ENCODE measurements at places on chromosomes 11 and 22.

DNA sequence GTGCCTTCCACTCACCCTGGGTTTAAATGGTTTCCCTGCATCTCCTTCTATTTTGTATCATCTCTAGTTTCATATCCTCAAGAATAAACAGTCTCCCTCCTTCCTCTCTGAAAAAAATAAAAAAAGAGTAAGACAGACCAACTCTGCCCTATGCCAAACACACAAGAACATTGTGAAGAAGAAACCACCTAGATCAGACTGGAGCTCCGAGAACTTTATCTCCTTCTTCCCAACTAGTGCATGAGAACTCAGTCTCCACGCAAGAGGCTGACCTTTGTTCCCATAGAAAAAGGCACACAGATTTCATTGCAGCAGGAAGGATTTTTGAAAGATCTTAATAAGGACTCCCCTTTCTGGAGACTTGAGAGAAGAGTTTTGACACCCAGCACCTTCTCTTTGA, 8.7 kb upstream of the PEX26 start:
- no peak for DNase-seq

DNA sequence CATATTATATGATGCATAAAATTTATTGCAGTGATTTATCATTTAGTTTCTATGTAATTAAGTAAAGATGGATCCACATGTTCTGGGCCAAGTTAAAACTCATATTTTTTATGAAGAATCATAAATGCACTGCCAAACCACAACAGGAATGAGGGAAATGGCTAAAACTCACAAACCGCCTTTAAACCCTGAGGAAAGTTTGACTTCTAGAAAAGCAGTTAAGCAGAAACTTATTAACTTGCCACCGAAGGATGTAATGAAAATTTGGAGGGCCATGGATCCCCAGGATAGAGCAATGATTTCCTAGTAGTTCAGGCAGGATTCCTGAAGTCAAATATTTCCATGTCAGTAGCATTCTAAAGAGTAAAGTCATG, 218.3 kb upstream of the CTSC start:
- no peak for DNase-seq

- no peak for DNase-seq
Observed at GRCh38 chr11:67116758-67117105, 2.3 kb upstream of the KDM2A start.

DNA sequence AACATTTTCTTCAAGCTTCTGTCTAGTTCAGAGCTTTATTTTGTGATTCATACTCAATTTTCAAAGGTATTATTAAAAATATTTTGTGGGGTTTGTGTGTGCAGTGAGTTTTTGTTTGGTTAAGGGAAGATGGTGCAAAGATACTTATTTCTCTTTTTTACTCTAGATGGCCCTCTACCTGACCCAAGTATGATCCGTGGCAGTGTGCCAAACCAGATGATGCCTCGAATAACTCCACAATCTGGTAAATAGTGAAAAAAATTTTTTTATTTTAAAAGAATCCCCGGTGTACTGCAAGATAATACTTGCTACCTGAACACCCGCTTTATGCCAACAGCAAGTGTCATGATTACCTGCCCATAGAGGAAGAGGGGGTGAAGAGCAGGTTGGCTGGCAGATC, 54.2 kb downstream of the EP300 start:
- no peak for DNase-seq

DNA sequence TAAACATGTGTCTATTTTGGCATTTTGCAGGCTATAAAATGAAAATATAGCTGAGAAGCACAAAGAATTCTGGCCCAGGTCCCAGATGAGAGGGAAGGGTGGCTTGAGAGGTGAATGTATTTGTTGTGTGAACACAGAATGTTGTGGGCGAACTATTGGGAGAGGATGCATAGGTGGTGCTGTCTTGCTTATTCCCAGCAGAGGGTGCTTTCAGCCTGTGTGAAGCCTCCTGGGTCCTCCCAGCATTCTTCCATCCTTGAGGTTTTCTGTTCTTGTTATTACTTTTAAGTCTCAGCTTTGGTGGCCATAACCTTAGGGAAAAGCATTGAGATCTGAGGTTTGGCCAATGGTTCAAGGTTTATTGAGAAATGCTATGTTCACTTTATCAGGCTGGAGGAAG, 108.7 kb upstream of the SNX19 start:
- peak; percentile 19 for DNase-seq

DNA sequence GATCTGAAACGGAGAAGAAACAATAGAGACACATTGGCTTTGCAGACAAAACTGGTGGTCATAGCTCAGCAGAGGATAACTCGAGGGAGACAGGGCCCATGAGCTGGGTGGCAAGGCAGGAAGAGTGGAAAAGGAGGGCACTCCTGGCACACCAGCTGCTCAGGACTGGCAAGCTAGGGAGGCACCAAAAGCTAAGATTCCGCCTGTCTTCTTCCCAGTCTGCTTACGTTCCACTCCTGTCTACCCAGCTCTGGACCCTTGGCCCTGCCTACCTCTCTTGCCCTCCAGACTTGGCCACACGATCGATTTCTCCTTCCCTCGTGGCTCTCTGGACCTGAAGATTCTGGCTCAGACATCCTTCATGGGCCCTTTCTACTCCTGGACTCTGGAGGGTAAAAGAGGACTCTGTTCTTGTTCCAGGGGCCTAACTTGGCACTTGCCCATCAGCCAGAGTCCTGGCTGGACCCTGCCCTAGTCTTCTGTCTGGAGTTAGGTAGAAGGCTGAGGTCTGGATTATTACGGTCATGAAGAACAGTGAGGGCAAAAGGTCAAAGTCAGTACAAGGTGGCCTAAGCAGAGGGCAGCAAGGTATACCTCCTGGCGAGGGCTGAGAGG, 115.2 kb upstream of the PITPNB start:
- DNase-seq = no peak

GRCh38 chr11:39724404-39724803, 1735.0 kb downstream of the LRRC4C start:
- no peak for DNase-seq

GRCh38 chr11:73184953-73185671, 33.0 kb upstream of the P2RY2 start:
- peak; percentile 69 for DNase-seq

- no peak for DNase-seq
Observed at GRCh38 chr22:38967451-38968450, 10.3 kb downstream of the APOBEC3A start.

DNA sequence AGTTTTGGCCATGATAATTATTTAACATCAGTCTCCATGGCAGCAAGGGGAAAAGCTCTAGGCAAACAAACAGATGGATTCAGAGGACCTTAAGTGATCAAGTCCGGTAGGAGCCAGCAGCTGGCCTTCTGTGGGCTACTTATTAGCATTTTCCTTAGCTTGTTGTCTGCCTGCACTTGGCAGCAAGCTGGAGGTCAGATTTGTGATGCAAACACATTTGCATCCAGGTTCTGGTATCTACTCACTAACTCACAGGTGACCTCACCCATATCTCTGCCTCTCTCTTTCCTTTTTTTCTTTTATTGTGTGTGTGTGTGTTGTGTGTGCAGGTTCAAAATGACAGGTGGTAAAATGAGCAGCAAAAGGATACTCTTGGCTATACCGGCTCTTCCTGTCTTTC, 32.3 kb downstream of the ARHGAP42 start:
- DNase-seq = no peak

- DNase-seq = no peak
Observed at GRCh38 chr11:57469268-57469667, 8.9 kb downstream of the RTN4RL2 start.

DNA sequence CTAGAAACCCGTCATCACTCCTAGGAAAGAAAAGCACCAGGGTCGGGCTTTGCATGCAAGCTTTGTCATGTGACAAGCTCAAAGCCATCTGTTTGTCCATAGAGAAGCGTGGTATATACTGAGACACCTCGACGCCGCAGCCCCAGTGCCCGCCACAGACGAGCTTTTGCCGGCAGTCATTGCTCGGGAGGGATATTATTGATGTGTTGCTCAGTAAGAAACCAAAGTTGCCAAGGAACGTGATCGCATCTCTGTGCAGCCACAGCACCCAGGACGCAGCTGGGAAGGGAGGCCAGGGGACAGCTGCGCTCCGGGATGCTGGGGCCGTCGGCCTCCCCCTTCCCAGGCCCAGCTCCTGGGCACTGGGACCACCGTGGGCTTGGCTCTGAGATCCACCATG, 89.5 kb upstream of the KCNQ1OT1 start:
- no peak for DNase-seq

DNA sequence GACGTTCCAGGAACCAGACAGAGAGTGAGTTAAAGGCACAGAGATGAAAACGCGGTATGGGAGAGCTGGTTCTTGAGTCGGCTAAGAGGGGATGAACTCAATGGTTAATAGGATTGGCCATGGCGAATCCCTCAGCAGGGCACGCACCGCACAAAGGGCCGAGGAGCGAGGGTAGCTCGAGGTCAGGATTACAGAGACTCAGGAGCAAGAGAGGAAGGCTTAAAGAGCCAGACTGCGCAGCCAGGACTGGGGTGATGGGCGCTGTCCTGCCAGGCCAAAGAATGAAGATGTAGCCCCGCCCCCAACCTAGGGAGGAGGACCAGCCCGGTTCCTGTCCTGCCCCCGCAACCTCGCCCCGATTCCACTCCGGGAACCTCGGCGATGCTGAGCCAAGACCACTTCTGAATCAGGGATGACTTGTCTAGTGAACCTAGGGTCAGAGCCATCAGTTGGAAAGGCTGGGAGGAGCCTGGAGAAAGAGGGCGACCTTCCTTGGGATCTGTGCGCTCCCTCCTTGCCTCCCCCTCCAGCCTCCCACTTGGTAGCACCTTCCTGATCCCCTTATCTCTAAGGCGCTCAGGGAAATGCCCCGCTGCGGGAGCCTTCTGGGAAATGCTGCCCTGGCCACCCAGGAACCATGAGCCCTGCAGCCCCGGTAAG, at the start of gene PLEKHB1:
Gene PLEKHB1 (plus strand): TSS at position 610 of the 660 bp plus-strand sequence. CDS start 28 bp downstream, at position 638.
- DNase-seq = no peak

DNA sequence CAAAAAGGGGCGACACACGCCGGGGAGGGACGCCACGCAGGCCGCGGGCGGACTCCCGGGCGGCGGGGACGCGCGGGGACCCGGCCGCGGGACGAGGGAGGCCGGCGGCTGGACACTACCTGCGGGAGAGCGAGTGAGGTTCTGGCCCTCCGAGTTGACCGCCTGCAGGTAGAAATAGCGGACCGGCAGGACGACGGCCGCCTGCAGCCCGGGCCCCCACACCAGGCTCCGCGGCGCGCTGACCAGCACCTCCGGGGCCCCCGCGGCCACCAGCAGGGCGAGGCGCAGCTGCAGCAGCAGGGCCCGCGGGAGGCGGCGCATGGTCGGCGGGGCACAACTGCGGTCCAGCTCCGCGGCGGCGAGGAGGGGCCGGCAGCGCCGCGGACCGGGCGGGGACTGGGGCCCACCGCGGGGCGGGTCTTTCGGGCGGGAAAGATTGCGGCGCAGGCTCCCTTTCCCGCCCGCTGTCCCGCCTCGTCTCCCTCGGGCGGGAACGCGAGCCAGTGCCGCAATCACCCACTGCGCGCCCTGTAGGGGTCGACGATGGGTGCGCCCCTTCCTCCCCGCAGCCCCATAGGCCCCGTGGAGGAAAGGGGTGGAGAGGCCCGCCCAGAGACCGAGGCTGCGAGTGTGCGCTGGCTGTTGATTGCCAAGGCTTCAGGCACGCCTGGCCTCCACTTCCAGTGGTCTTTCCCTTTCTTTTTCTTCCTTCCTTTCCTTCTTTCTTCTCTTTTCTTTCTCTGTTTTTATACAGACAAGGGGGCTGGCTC, at the start of gene POGLUT3:
Gene POGLUT3 (minus strand): TSS at position 339 of the 770 bp plus-strand sequence. CDS start 18 bp downstream, at position 321.
- DNase-seq = peak; percentile 72

DNA sequence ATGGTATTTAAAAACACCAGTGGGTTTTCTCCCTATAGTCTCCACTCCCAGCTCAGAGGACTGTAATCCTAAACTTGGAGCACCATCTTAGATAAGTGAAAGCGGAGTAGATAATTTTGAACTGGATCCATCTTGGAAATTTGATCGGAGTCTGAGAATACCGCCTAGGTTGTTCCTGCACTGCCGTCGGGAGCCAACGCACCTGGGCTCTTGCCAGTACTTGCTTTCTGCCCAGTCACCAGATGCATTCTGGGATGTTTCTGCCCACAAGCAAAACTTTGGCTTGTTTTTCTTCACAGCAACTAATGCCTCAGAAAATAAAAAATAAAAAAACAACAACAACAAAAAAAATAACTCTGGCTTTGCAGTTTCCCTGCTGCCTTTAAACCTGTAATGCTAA, 113.0 kb upstream of the MTMR2 start:
- DNase-seq = peak; percentile 16

DNA sequence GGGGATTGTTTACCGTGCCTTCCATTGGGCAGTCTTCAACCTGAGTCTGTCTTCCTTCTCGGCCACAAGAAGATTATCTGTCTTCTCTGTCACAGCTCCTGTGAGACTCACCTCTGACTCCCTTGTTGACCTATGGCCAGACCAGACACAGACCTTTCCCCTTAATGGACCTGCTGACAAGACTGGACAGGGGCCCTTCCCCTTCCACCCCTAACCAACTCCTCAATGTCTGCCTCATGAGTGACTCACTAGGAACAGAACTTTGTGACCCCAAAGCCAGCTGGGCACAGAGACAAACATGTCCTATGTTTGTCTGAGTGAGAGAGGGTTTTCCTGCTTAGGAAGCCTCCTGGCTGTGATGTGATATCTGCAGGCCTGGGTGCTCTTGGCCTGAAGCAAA, 405.0 kb downstream of the BRD1 start:
- DNase-seq = no peak

- DNase-seq = no peak
Observed at GRCh38 chr11:95688501-95689222, 100.9 kb downstream of the FAM76B start.

DNA sequence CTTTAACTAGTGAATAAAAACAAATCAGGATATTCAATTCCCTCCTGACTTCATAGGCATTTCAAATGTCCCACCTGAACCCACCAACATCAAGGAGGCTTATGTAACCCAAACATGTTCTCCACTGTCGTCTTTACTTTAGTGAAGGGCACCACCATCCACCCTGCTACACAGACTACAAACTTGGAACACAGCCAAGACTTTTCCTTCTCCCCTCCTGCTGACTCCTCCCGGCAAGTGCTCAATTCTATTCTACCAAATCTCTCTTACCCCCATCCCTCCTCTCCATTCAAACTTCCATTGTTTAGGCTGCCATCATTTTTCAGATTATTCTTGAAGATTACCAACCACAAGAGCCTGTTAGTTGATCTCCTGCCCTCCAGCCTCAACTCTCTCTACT, 24.3 kb downstream of the SAAL1 start:
- DNase-seq = no peak

DNA sequence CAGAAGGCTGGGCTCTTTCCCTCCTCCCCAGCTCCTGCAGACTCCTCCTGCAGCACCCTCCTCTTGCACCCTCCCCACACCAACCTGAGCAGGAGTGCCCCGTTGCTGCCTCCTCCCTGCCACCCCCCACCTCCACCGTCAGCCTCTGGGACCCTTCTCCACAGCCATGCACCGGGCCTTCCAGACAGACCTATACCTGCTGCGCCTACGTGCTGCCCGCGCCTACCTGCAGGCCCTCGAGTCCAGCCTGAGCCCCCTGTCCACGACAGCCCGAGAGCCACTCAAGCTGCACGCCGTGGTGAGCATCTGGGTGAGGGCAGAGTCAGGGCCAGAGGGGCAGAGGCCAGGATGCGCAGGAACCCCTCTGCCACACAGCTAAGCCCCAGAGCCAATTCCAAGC, 16.2 kb downstream of the ZDHHC24 start:
- no peak for DNase-seq
